Fibroblast of skin of right biceps (primary cell): ENCODE measurements at places on chromosomes 5 and 9.

- peak; percentile 76 for DNase-seq
Observed at GRCh38 chr9:88462191-88462590, 72.8 kb upstream of the NXNL2 start.

DNA sequence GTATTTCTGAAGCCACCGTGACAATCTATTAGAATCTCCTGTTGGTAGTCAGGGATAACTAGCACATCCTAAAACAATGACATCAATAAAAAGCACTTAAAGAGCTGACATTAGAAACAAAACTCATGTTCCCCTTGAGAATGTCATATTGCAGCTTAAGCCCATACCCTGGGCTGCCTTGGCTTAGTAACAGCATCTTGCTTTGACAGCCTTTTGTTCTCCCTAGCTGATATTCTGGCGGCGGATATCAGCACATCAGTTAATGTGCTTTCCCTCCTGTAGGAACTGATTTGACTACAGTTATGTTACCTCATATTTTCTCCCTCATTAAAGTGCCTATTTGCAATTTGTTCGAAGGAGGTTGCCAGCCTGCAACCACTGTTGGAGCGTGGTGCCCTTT lies 214.1 kb downstream of the CD180 start:
- DNase-seq, result no peak

DNA sequence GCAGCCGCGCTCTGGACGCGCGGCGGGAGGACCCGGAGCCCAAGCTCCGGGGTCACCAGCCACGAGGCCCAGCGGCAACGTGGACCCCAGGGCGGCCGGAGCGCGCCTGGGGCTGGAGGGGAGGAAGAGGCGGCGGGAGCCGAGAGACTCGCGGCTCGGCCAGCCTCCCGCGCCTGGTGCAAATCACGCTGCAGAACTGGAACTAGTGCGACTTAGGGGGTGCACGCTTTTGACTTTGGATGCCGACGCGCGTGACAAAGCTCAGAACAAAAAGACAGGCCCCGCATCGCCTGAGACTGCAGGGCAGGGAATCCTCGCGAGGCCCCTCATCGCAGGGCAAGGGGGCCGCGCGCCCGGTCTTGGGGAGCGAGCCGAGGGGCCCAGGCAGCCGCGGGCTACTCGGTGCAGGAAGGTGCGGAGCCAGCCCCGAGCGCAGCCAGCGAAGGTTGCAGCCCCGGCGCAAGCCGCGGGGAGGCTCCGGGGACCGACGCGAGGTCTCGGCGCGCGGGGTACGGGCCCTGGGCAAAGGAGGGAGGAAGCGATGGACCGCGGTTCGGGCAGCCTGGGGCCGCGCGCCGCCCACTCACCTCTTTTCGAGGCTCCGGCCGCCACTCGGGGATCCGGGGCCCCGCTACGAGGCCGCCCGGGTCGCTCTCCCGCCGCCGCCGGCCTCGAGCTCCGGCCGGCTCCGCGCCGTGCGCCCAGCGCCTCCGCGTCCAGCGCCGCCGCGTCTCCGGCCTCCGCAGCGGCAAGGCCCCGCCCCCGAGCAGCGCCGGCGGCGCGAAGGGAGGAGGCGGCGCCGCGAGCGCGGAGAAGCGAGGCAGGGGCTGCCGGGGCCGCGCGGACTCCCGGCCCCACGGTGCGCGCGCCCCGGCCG lies at the start of gene GOLM1:
Gene GOLM1, minus strand, starts transcription at position 735 of the 877 bp plus-strand sequence. CDS start 20,238 bp downstream, outside the sequence.
- DNase-seq, result peak; percentile 73

- DNase-seq, result peak; percentile 73
Observed at GRCh38 chr9:128920381-128921058, at the start of gene PHYHD1. PHYHD1 (plus strand) TSS chr9:128920982; CDS start chr9:128922324, 1,342 bp downstream.

DNA sequence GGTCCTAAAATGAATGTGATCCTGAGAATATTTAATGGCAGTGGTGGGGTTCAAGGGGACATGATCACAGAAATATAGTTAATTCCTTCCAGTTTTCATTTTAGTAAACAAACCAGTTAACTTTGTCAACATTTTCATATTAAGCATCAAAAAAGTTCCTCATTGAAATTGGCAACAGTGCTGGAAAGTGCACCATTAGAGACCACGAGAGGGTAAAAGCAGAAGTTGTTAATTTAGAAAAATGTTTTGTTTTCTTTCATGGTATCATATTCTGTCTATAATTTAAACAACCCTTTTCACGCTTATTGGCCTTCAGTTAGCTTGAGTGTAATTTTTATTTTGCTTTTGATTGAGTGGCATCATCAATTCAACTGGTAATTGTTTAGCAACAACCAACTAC lies 11.9 kb downstream of the GIN1 start:
- no peak for DNase-seq

DNA sequence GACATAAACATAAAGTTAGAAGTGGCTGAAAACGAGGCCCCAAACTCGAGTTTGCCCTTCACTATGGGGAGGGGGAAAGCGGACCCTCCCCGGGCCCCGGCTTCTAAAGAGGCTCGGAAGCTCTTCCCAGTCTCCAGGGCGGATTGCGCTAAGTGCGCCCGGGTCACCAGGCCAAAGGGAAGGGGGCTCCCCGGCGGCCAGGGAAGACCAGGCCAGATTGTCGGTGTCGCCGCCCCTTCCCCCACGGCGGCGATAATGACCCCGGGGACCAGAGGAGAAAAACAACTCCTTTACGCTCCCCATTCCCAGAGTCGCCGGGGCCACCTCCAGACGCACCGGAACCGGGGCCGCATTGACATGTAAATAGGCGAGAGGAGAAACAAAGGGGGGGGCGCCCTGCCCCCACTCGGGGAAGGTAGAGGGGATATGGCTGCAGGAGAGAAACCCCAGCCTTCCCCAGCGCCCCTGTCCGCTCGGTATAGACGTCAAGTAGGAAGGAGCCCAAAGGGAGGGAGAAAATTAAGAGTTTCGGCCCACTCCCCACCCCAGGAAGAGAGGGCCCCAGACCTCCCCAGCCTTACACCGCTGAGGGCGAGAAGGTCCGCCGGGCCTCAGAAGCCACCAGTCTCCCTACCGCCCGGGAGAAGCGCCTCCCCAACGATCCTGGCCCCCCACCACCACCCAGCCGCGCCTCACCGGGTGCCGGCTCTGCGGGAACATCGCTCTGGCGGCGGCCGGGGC lies 1.7 kb downstream of the TLE1 start:
- DNase-seq, result no peak

DNA sequence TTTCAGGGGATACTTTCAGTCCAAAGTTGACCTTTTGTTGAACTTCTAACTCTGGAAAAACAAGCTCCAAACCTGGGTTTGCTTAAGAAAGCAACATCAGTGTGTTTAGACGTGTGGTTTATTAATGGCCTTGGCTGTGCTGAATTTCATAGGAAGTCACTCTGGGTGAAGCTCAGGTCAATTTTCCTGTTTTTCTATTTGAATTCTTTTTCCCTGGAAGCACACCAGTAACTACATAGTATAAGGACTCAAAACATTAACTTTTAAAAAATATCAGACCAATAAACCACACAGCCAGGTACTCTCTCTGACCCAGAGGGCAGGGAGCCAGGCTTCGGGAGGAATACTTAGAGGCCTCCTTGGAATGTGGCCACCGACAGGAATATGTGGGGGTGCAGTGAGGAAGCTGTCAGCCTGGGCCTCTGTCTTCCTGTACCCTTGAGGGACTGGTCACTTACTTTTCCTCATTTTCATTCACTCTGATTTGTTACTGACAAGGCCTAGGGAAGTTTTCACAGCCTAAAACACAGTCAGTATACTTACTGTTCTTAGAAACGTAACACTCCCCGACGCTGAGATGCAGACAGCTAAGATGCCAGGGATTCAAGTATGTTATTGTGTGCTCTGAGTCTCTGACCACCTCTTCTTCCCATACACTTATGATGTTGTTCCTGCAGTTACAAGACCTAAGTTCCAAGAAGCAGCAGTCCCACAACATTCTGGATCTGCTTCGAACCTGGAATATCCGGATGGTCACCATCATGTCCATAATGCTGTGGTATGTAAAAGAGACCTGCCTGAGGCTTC lies 18.9 kb downstream of the SLC22A5 start:
- peak; percentile 72 for DNase-seq

DNA sequence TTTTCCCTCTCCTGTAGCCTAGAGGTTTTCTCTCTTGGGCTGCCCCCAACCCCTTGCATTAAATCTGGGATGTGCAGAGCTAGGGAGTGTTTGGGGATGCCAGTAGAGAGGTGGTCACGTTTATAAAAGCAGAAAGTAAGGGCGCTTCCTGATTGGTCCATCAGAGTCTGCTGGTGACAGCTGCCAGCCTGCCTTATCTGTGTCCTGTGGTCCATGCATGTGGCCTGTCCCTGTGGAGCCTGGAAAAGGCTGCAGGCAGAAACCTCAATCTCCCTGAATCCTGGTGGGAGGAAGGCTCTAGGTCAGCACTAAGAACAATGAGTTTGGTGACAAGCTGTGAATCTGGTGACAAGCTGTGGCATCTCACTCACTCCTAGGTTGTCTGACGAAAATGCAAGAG lies 42.2 kb downstream of the ARHGEF37 start:
- DNase-seq, result no peak

- no peak for DNase-seq
Observed at GRCh38 chr5:163574472-163575440, 69.3 kb downstream of the MAT2B start.

GRCh38 chr9:108766626-108767161 lies 89.1 kb downstream of the ACTL7B start:
- no peak for DNase-seq

DNA sequence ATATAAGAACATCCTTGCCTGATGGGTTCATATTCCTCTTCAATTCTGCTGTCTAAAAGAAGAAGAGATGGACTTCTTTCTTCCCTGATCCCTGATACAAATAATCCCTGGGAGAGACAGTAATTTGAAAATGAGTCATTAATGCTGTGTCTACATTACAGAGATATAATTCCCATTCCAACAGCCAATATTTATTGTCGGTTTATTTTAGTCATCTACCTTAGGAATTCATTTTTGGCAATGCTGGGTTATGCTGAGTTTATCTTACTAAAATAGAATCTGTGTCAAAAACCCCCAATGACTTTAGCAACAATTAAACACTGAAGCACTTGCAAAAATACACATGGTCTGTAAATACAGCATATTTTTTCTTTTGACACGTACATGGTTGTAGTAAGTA lies 23.9 kb downstream of the ZNF474 start:
- DNase-seq, result peak; percentile 97

DNA sequence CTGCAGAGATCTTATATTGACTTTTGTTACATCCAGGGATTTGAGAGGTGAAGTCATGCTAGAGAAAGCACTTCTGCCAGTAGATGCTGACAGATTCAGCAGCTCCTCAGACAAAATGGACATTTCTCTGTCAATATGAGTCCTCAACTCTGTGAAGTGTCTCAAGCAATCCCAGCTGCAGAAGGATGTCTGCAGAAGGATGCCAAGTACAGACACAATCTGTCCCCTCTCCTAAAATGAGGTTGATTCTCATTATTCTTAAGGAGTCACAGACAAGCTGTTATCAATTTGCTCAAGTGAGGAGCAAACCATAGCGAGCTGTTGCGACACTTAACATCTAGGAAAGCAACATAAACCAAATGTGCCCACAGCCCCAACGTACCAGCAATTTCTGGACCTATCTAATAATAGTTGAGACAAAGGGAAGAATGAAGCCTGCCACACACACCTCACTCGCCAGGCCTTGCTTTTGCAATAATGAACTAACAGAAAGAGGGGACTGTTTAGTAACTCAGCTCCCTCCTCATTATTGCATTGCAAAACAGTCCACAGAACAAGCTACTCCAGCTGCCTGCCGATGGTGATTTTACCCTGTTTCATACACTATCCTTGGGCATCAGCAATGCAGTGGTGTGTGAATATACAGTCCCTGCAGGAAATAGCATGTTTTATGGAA lies 364.2 kb upstream of the PDE4D start:
- DNase-seq, result no peak

DNA sequence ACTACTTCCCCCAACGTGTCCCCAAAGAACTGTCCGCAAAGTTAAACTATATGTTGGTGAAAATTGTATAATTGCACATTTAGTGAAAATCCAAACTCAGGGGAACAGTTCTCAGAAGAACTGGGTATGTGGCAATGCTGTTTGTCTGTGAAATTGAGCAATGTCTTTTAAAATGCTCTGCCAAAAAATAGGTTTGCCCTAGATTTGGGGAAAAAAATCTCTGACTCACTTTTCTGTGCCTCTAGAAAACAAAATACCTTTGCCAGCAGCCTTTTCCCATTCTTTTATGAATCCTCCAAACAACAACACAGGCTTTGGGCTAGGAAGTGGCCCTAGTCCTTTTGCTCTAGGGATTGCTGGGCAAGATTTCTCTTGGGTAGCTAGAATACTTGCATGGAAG lies 37.4 kb upstream of the ZNF608 start:
- DNase-seq, result peak; percentile 12

- peak; percentile 12 for DNase-seq
Observed at GRCh38 chr5:113682497-113683136, 169.1 kb downstream of the YTHDC2 start.

GRCh38 chr5:128409166-128409800 lies 128.8 kb downstream of the FBN2 start:
- DNase-seq, result peak; percentile 29

GRCh38 chr5:57693488-57694305 lies 211.1 kb upstream of the ACTBL2 start:
- no peak for DNase-seq
